Kidney tubule cell (primary cell): ENCODE measurements at places on chromosomes 1 and 21.

DNA sequence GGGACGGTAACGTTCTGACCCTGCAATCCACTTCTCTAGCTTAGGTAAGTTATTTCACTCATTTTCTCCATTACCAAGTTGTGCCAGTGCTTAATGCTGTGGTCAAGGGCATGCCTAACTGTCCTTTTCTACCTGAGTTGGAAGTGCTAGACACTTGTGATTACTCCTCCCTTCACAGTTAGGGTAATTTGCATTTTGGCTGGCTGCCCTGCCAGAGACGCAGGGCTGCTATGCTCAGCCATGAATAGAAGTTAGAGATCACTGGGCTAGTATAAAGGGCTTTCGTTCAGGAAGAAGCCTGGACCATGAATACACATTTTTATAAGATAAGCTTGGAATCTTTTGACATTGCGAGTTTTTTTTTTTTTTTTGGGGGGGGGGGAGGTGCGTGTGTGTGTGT, 633.2 kb upstream of the NEGR1 start:
- DNase-seq = peak; percentile 4

GRCh38 chr1:41935226-41935625, 16.5 kb upstream of the HIVEP3 start:
- DNase-seq = peak; percentile 33

DNA sequence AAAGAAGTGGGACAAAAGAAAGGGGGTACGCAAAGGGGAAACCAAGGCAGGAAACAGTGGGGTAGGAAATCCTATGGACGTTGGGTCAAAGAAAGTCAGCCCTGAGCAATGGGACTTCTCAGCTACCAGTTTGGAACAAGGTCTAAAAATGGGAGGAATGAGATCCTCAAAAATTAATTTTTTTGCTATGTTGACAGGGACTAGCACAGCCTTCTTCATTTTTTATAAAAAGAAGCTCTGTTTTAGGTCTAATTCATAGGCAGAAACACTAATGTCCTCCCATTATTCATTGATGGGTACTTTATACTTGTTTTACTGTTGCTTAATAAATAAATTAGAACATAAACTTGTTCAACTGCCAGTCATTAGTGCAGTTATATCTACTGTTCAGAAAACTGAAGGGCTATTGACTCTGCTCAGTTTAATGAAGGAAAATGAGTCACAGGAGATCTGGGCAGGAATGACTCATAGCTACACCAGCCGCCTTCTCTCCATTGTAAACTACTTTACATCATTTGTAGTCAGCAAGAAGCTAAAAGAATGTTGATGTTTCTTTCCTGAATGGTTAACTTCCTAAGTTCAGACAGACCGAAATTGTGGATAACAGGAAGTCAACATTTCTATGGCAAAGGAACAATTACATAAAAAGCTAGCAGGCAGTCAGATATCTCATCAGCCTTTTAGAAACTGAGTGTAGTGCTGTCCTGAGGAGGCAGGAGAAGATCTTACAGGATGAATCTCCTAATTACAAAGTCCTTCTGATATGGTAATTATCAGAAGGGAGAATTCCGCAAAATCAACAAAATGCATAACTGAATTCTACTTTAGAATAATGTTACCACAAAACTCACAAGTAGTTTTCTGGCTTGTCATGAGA, 356.4 kb upstream of the PKN2 start:
- DNase-seq = peak; percentile 94

- no peak for DNase-seq
These were observed 418.5 kb downstream of the PTPRC start for GRCh38 chr1:199057322-199057721.

- DNase-seq = no peak
These were observed 39.7 kb downstream of the MRAP start for GRCh38 chr21:32338209-32338921.

DNA sequence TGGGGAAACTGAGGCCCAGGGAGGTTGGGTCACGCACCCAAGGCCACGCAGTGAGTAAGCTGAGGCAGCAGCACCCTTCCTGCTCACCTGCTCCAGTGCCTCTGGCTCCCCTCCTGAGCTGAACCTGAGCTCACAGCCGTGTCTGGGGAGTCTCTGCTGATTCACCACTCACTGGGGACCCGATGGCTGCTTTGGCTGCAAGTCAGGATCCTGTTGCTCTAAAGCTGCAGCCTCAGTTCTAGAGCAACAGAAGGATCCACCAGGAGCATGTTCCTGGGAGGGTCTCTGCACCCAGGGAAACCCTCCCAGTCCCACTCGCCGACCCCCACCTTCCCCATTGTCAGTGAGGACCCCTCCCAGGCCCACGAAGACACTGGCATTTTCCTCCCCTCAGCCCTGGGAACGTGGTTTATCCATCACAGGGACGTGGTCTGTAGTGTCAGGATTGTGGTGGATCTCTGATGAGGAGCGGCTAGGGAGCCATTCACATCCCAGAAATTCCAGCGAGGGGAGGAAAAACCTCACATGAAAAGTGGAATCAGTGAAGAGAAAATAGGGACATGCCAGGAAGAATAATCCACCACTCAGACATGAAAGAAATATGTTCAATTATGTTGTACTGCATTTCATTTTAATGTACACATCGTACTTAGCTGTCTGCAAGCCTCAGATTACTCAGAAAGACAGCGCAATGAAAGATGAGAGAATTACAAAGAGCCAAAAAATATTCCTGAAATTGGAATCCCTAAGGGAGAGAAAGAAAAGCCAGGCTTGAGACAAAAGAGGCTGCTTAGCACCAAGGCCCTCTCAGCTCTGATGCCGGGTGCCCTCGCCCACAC, 447.2 kb downstream of the MATN1 start:
- no peak for DNase-seq

GRCh38 chr1:4652631-4653327, 1.6 kb upstream of the AJAP1 start:
- DNase-seq = peak; percentile 68

- DNase-seq = peak; percentile 80
These were observed 14.5 kb downstream of the RGS4 start for GRCh38 chr1:163083690-163084089.

DNA sequence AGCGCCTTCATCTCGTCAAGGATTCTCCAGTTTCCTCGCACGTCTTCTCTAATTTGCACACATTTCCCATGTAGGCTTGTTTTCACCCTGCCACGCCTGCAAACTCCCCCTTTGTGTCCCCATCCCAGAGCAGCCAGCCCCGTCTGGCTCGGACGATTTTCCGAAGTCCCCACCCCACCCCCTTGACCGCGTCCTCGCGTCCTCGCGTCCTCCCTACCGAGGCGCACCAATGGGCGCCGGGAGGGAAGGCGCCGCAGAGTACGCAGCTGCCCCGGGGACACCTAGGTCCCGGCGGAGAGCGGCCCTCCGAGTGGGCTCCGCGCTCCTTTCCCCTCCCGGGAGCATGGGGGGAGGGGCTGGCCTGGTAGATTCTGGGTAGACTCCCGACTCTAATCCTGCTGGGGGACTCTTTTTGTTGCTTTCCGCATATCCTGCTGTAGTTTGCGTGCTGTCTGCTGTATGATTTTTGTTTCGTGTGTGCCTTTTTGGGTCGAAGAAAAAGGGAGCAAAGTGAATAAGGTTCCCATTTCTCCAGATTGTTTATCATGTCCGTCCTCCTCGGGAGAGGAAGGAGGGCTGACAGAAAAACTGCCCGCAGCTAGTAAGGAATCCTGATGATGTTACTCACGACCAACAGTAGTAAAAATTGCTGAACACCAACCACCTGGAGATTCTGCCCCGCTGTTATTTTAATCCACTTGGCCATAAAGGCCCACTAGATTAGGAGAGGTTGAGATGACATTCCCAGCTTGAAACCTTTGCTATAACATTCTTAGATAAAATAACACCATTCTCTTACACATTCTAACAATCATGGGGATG, 1.5 kb downstream of the CACHD1 start:
- peak; percentile 45 for DNase-seq

DNA sequence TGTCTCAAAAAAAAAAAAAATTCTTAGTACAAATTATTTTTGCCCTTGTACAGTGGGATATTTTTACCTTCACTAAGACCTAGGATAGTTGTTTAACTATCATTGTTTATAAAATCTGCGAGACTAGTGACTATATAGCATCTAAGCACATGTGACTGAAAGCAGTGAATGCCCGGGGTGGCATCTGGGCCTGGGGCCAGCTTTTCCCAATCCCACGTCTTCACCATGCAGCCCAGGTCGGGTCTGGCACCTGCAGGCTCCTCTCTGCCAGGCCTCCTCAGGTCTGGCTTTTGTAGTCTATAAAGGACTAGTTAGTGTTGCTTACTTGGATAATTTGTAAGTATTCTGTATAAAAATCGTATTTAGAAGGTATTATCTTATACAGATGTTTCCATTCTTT, 40.8 kb downstream of the CBS start:
- no peak for DNase-seq

GRCh38 chr1:110824192-110824591, 48.8 kb upstream of the CD53 start:
- no peak for DNase-seq

DNA sequence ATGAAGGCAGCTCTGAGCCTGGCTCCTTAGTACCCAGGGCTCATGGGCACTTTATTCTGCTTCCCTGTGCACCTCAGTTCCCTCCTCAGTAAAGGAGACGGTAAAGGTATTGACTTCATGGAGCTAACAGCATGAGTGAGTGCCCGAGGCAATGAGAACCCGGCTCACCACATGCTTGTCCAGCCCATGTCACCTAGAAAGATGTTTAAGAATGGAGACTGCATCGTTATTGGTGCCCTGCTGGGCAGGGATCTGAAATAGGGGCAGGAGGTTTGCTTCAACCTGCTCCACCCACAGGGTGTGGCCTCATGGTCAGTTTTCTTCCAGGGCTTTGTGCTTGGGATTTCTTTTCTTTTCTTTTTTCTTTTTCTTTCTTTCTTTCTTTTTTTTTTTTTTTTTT, 7.0 kb upstream of the KCNE1 start:
- DNase-seq = no peak

DNA sequence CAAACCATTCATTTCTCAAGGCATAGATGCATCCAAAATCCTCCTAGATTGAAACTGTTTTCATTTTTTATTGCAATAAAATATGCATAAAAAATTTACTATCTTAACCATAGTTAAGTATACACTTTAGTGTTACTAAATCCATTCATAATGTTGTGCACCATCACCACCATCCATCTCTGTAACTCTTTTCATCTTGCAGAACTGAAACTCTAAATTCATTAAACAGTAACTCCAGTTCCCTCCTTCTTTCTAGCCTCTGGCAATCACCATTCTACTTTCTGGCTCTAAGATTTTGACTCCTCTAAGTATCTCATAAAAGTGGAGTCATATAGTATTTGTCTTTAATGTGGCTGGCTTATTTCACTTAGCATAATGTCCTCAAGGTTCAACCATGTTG, 236.8 kb downstream of the SMYD3 start:
- DNase-seq = no peak

DNA sequence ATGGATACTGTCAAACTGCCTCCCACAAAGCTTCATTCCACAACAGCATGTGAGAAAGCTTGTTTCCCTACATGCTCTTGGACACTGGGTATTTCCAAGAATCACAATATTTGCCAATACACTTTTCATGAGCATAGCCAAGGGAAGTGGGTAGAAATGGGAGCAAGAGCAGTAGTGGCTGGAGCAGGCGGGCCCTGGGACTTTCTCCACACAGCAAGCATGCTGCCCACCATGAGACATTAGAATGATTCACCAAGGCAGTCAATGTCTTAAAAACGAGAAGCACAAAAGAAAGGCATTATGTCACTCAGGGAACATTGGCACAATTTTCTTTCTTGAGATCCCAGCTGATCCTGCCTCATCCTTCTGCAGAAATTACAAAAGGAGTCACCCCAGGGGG, 371.6 kb upstream of the RUNX1 start:
- no peak for DNase-seq

DNA sequence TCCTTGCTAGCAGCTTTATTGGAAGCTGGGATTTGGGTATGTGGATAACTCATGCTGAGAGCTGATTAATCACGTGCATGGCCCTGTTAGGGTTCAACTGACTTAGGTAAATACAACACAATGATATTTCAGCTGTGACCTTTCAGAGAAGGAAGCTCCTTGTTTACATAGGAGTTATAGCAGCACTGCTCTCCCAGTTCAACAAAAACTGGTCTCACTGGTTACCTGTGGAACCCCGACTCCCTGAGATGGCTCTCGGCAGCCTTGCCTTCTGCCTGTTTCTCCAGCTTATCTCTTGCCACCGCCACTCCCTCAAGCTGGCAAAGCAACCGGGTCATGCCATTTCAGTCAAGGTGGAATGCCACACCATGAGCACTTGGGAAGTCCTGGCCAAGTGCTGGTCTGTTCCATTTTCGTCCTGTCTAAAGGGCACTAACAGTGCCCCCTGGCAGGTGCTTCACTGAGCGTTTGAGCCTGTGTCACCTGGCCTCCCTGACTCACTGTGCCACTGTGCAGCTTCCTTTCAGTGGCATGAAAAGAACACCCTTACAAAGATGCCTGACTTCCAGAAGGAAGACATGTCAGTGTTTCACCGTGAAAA, 31.6 kb downstream of the DOP1B start:
- peak; percentile 51 for DNase-seq

DNA sequence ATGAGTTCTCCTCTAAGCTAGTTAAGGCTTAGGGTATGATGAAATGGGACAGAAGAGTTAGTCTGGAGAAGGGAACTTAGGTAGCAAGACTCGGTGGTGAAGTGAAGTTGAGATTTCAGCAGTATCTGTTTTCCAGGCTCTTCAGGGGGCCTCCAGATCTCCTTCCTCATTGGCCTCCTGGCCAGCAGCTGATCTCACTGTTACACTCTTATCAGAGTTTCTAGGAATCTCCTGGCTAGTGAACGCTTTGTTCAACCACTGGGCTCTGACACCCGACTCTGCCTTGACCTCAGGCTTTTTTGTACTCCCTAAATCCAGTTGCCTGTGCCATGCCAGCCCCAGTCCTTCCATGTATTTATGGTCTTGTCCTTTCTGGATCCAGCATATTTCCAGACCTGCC, 311.0 kb downstream of the ASTN1 start:
- DNase-seq = no peak

- peak; percentile 93 for DNase-seq
These were observed 9.8 kb upstream of the CDC20 start for GRCh38 chr1:43348809-43349593.

- DNase-seq = peak; percentile 95
These were observed 2.7 kb downstream of the DISP1 start for GRCh38 chr1:222817529-222817928.

- DNase-seq = no peak
These were observed 195.5 kb downstream of the KCNH1 start for GRCh38 chr1:210938416-210938925.

DNA sequence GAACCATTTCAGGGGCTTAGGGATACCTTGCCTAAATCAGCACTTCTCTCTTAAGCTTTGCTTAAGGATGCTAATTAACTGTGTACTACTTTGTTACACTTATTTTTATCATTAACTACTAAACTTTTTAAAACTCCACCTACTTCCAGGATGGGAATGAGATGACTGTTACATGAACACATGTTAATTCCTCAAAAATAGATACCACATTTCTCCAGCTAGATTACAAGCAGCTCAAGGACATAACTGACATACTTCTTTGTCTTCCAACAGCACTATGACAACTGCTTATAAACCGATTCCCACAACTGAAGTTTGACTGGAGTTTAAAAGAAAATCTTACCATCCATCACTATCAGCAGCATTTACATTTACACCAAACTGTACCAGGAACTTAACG, 53.7 kb downstream of the TP53BP2 start:
- no peak for DNase-seq
